Thoracic aorta (tissue), 2 donors: ENCODE measurements at places on chromosomes 5 and 9. TPM values are rescaled to one million over a fixed set of nuclear protein-coding genes. Genes with fewer than 3 reads are reported as not detected.

SPATA31D4 gene
- not detected for total RNA-seq

GRCh38 chr5:128083811-128084227 lies 253 bp downstream of the SLC12A2 start:
- peak; percentile 4 for DNase-seq

GALNT10 gene
- 43.0 TPM for total RNA-seq

GRCh38 chr5:134086225-134086942 lies 28.1 kb upstream of the TCF7 start:
- DNase-seq: no peak

RXRA gene
- total RNA-seq: 58.1 TPM

BTNL3 gene
- not detected for total RNA-seq

GRCh38 chr5:14416621-14417275 lies 164.8 kb upstream of the OTULINL start:
- no peak for DNase-seq

FST gene
- total RNA-seq: 12.6 TPM

DNA sequence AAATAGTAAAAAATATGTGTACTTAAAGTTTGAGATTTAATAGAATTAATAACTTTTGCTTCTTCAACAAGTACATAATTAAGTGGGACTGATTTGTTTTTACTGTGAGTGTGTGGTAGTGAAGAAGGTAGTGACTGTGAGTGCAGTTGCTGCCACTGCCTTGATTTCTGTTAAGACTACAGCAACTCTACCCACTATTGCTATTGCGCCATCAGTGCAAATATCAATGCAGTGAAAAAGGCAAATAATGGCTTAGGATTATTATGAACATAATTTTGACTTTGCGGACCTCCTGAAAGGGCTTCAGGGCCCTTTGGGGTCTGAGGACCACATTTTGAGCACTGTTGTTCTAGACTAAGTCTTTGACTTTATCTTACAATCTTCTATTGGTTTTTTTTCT lies 112.0 kb upstream of the PITX1 start:
- DNase-seq: no peak

DNA sequence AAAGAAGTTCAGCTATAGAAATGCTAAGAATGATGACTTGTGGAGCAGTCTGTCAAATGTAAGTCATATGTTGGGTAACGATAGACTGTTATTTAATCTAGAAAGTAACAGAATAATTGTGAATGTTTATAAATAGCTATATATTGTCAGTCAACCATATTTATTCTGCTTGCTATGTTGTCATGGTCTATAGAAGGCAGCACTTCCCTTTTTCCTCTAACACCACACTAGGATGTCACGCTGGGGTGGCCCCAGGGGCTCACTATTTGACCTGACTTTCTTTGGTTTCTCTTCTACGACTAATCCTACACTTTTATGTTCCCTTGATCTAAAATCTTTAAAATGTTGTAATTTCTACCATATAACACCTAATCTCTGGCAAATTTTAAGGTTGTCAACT lies 20.5 kb downstream of the ERAP2 start:
- DNase-seq: no peak

SLC25A2 gene
- total RNA-seq: 3.5 TPM

DNA sequence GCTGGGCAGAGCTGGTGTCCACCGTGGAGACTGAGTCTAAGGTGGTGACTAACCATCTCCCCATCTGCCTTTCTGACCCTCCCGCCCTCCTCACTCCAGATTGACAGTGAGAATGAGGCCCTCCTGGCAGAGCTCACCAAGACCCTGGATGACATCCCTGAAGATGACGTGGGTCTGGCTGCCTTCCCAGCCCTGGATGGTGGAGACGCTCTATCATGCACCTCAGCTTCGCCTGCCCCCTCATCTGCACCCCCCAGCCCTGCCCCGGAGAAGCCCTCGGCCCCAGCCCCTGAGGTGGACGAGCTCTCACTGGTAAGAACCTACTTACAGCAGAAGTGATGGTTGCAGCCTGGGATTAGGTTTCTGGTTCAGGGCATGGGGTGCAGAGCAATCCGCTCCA lies 96.5 kb downstream of the PPARGC1B start:
- DNase-seq: no peak

DNA sequence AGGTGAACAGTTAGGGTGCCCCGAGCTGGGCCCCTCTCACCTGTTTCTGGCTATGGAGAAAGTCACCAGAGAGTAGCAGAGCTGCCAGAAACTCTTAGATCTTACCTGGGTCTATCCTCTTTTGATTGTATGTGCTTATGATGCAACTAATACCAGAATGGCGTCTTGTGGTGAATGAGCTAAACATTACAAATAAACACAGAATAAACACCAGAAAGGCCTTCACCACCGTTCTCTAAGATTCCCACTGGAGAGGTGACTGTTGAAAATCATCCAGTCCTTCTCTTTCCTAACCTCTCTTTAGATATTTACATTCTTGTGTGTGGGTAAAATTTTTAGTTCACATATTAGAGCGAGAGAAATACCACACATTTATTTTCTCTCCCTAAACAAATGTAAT lies 241.7 kb upstream of the GAS1 start:
- DNase-seq: no peak

CSF1R gene
- total RNA-seq: 98.6 TPM

DNA sequence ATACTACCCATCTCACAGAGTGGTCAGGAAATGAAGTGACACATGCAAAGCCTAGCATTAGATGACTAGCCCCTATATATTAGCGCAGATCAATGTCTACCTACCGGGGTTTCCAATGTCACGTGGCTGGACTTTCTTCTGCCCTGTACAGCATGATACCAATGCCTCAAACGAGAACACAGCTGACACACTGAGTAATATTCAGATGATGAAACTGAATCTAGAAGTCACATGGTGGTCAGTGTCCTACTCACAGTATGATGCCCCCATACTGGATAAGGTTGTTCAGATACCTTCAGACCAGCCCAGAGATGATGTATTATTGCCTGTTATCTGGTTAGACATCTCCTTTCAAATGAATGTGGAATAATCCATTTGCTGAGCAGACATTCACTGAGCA lies 71.1 kb upstream of the FRRS1L start:
- no peak for DNase-seq

DNA sequence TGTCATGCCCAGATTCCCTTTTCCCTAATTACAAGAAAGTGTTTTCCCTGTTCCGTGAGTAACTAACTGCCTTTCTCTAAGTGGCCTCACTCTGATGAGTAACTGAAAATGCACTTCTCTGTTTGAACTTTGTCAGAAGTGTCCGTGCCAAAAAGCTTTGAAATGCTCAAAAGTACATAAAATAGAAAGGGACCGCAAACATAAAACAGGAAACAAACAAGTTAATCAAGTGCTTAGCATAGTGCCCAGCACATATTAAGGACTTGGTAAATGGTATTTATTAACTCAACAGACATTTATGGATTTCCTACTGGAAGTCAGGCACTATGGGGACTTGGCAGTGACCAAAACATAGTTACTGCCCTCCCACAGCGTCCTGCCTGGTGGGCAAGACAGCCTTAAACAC lies 22.3 kb downstream of the AQP3 start:
- no peak for DNase-seq

DNA sequence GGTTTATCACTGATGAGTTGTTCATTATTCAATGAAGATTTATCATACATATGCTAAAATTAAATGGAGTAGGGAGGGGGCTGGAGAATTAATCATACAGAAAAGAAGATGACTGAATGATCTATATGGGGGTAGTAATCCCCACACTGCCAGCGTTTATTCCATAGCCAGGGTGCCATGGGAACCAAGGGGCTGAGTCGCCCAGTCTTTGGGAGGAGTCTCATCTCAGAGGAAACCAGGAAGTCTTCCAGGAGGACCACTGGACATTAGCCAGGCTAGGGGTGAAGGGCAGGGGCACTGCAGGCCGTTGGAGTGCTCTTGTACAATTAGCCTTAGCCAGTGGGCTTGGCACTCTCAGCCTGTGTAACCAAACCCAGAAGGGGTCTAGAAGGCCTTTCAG lies 226.5 kb downstream of the ARL15 start:
- no peak for DNase-seq

SHOC1 gene
- total RNA-seq: not detected

ADAMTSL1 gene
- 61.4 TPM for total RNA-seq

DNA sequence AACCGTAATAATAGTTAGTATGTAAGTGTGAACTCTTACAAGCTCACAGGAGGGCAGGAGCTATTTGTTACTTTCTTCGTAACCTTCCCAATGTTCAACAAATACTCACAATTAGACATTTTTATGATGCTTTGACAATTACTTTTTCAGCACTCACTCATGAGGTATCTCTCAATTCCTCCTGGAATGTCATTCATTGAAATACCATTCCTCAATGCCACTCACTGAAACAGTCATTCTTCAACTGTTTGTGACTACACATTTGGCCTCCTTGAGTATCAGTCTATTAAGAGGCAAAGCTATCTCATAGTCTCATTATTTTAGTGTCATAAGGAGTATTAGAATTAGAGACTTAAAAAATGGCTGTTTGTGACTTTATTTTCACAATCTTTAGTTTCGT lies 734.1 kb upstream of the DMAC1 start:
- no peak for DNase-seq

GRCh38 chr5:160064995-160065614 lies 54.1 kb downstream of the PWWP2A start:
- no peak for DNase-seq

DNA sequence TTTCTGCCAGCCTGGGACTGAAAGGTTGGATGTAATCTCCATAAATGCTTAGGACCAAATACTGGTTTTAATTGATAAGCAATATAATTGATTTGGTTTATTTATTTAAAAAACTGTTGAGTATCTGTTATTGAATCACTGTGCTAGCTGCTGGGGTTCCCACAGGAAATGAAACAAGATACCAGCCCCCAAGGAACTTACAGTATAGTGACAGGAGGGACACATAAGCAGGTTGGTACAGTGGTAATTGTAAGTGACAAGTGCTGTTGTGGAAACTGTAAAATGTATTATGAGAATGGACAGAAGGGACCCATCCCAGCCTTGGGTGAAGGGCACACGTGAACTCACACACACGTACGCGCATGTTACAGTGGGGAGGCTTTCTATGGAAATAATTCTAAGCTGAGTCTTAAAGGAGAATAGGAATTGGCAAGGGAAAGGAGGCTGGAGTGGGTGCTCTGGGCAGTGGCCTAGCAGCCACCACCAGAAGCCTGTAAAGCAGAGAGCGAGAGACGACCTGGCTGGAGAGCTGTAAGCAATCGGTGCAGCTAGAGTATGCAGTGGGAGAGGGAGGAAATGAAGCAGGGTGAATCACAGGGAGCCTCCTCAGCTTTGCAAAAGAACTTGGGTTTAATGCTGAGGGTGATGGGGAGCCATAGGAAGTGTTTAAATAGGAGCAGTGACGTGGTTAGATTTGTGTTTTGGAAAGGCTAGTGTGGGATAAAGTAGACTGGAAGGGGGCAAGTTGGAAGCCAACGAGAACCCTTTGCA lies 39.3 kb downstream of the GLRA1 start:
- DNase-seq: no peak

GRCh38 chr9:38067859-38068681 lies 957 bp downstream of the SHB start:
- DNase-seq: no peak

GRCh38 chr9:136807281-136808074 lies at the start of gene RABL6:
Gene RABL6 (plus strand): TSS chr9:136807948. CDS start chr9:136808197, 249 bp downstream.
- no peak for DNase-seq

DNA sequence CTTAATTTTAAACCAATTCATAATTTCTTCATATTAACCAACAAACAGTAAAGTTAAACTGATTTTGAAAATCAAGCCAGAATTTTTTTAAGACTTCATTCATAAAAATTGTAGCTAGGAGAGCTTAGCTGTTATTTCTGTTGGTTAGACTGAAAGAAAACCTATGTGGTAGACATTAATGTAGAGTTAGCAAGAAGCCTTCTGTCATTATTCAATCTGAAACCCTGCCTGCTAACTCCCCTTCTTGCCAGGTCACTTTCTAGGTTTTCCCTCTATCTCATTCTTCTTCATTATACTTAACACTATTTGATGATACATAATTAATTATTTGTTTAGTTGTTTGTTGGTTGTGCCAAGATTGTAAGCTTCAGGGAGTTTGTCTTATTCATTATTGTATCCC lies 304.3 kb upstream of the MEF2C start:
- DNase-seq: no peak

LECT2 gene
- not detected for total RNA-seq

C5orf52 gene
- total RNA-seq: not detected

DNA sequence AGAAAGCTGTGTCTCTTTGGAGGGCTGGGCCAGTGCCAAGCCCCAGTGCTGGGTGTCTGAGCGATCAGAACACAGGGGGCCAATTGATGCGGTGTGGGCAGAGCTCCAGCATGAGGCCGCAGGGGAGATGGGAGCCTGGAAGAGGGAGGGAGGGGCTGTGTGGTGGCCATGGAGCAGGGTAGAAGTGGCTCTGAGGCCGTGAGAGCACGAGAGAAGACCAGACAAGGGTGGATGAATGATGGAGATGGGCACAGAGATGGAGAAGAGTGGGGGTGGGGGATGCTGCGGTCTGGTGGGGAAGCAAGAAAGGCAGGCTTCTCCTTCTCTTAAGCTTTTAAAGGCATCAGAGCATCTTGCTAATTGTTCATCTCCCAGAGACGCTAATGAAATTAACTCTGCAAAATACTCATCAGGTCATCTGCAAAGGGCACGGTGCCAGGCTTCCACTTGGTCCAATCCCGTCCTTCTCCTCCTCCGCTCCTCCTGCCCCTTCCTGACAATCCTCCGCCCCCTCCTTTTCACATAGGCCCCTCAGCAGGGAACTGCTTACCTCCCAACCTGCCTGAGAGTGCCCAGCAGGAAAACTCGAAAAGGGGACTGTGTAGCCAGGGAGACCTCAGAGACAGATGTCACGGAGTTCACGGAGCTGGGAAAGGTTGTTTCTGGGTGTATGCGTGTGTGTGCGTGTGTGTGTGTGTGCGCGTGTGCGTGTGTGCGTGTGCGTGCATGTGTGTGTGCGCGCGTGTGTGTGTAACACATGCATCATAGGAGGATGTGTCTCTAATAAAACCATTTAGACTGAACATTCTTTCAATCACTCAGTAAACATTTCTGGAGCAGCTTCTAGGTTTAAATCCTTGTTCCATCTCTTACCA lies 7.1 kb upstream of the UNC5A start:
- no peak for DNase-seq
